ENCODE measurements at places on chromosomes 6 and 20.

DNA sequence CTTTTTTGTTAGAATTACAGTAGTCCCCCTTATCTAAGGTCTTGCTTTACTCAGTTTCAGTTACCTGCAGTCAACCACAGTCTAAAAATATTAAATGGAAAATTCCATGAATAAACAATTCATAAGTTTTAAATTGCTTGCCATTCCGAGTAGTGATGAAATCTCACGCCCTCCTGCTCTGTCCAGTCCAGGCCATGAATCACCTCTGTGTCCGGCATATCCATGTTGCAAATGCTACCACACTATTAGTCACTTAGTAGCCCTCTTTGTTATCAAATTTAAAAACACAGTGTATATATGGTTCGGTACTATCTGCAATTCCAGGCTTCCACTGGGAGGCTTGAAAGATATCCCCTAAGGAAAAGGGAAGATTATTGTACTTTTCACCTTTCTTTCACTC lies 164.6 kb upstream of the FAM83B start:
- DNase-seq, result no peak

GRCh38 chr6:136791296-136792094 lies 782 bp downstream of the MAP3K5 start:
- DNase-seq, result peak; percentile 9

GRCh38 chr20:10488534-10488933 lies 53.4 kb downstream of the SLX4IP start:
- DNase-seq, result no peak

DNA sequence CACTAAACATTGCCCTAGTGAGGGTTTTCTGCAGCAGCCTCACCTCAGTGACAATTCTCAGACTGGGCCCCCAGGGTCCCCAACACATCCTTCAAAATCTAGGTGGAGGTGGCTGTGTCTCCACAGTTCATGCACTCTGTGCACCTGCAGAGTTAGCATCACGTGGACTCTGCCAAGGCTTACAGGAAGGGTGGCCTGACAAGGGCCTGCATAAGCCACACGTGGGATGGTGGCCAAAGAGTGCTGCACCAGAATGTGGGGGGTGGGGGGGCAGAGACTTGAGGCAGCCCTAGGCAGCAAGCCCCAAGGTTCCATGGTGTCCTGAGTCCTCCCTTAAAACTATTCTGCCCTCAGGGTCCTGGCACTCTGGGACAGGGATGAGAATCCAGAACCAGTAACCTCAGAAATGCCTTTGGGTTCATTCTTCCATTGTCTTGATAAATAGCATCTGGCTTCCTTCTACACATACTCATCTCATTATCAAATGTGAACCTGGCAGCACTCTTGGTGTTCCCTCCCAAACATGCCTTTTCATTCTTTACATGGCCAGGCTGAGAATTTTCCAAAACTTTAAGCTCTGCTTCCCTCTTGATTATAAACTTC lies 1.6 kb upstream of the SERPINB1 start:
- no peak for DNase-seq

DNA sequence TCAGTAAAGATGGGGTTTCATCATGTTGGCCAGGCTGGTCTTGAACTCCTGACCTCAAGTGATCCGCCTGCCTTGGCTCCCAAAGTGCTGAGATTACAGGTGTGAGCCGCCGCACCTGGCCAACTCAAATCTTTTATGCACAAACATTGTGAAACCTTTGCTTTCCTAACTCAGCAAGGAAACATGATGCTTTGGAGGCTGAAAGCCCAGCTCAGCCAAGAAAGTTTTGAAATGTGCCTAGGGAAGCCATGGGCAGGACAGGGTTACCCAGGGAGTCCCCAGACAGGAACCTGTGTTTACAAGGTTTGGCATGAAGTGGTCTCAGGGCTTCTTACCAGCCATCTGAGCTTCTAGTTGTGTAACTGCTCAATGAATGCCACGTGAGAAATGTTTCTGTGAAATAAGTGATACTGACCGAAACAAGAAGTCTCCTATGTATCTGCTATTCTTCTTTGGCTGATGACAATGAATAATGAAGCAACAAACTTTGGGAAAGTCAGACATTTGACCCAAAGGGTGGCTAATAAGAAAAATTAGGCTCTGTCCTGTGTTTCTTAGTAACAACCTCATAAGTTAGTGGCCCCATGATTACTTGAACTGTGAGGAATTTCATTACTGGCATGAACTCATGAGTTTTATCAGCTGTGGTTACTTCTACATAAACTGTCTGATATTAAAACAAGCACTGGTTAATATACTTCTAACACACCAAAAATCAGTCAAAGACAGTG lies 163.5 kb downstream of the KIF6 start:
- no peak for DNase-seq

DNA sequence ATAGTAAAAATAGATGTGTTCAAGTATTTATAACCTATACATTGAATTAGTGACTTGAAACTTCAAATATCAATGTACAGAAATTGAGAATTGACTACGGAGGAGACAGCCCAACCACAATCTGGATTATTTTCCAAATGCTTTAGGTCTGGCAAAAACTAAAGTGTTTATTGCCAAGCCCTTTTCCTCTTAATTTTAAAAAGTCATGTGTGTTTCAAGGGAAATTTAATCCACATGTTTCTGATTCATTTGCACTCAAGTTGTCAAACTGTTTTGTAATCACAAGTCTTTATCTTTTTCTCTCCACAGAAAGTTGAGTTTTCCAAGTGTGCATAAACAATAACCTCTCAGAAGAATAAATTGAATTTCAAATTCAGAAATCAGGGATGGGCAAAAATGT lies 350.8 kb upstream of the RSPO3 start:
- DNase-seq, result no peak

DNA sequence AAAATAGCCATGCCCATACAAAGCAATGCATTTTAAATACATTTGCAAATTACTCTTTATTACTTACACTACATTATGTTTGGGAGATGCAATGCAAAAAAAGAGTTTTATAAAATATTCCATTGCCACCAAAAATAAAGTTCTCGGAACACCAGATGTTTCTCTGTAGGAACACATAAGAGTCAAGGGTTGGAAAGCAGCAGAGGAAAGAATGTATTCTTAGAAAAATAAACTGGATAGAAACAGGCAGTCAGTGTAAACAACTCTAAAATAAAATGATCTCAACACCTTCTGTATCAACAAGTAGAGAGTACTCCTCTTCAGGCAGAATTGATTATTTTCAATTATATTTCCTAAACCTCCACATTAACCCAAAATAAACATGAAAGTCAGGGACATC lies 28.1 kb downstream of the KIF13A start:
- DNase-seq, result no peak

DNA sequence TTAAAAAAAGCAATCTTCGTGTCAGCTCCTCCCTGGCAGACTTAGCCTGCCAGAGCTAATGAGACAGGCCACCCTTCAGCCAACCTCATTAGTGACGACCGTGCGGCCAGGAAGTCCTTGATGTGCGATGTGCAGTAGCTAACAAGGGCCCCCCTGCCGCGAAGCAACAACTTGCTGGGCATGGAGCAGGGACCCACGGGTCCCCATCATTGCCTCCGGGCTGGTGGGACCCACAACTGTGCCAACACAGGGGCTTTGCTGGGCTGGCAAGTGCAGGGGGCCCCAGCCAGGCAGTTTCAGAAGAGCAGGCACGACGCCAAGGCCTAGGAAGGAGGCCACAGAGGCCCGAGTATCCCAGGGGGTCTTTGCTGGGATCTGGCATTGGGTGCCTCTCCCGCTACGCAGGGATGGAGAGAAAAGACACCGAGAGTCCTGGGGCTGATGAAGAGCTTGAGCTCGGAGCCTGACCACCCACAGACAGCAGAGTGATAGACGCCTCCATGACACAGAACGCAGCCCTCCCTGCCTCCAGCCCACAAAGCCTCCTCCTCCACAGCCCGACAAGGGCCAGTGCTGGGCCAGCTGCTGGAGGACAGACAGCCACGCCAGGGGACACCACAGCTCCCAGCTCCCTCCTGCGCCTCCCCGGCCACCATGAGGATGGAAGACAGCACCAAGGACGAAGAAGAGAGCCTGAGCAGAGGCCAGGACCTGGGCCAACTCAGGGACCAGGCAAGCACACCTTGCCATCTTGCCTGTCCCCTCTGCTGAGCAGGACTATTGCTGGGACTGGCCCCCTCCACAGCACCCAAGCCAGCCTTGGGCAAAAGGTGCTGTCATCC lies 96.6 kb downstream of the YTHDF1 start:
- no peak for DNase-seq

GRCh38 chr6:87115402-87116135 lies 20.7 kb upstream of the CGA start:
- DNase-seq, result no peak

GRCh38 chr6:81564470-81565068 lies 187.9 kb downstream of the TENT5A start:
- DNase-seq, result no peak

DNA sequence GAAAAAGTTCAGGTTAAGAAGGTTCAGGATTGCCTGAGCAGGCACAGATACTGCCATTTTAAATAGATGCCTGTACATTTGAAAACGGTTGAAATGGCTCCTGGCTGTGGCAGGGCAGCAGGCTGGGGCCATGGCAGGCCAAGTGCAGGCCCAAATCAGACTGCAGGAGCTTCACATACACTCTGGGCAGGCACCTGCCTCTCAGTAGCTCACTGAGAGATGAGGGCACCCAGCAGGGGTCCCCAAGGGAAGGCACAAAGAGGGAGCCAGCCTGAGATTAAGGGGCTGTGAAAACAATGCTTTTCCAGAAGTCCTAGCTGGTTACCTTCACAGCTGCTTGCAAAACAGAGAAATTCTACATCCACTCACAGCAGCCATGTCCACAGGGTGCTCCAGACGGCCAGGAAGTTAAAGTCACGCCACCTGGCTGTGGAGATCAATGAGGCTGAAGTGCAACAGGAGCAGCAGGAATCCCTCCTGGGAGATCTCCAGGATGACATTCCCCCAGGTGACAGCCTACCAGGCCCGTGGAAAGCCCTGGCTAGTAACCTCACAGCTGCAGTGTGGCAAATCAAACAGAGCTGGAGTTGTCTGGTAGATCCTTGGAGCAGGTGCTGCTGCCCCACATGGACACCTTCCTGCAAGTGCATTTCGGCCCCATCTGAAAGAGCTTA lies 6.2 kb upstream of the RAET1E start:
- DNase-seq, result no peak

- DNase-seq, result no peak
Measured at GRCh38 chr20:38418509-38419204, 16.5 kb downstream of the SNHG17 start.

DNA sequence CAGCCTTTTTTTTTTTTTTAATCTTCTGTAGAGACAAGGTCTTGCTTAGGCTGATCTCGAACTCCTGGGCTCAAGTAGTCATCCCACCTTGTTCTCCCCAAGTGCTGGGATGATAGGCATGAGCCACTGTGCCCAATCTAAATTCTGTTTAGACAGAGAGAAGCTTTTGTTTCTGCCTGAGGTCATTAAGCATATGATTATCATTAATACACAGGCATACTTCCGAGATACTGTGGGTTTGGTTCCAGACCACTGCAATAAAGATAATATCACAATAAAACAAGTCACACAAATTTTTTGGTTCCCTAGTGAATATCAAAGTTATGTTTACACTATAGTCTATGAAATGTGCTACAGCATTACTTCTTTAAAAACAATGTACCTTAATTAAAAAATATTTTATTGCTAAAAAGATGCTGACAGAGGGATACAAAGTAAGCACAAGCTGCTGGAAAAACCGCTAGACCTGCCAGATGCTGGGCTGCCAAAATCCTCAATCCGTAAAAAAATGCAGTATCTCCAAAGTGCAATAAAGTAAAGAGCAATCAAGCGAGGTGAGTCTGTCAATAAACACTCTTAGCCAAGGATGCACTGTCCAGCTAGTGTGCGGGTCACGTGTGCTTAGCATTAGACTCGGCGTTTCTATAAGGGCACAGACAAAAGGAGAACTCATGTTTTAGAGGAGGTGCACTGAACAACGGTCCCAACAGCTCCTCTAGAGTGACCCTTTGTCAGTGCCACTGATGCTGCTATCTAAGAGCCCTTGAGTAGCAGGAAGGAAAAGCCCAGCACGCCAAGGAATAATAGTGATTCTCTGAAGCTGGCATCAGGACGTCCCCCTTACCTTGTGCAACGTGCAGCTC lies 16.1 kb downstream of the TXNDC5 start:
- no peak for DNase-seq

DNA sequence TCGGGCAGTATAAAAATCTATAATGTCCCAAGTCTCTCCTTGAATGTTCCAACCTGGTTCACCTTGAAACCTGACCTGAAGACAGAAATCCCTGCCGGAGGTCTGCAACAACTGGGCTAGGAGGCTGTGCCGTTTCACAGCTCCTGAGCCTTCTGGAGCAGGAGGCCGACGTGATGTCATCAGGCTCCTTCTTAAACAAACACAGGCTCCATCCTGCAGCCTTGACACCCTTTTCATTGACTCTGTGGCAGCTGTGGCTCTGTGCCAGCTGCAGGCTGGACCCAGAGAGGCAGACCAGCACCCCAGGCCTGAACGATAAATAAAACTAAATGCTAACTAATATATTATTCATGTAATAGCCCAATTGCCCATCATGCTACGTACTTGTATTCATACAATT lies 483.9 kb downstream of the CD83 start:
- no peak for DNase-seq
